ENCODE measurements at places on chromosomes 1 and 21. TPM values are rescaled to one million over a fixed set of nuclear protein-coding genes. Genes with fewer than 3 reads are reported as not detected.

DNA sequence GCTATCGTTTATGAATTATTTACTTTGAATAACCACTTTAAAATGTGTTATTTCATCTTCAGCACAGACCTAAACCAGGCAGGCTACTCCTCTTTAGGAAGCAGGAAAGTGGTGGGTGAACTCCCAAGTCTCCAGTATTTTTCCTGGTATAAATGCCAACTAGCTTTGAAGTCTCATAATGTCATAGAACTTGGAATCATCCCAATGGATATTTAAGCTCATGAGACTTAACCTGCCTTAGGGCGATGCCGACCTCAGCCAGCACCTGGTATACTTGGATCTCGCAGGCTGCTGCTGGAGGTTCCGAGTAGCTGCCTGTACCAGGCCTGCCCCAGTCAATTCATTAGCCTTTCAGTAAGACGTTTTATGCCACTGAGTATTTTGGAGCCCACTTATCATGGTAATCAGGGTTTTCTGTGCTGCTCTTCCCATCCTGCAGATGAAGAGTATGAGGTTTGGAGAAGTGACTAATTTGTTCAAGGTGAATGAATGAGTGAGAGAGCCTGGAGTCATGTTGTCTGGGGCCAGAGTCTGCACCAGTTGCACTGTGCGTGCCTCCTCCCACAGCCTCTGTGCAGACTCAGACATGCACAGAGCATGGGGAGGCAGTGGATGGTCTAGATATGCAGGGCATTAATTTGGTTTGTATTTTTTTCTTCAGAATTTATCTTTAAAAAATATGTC, 34.9 kb downstream of the VANGL1 start:
- DNase-seq: no peak

- no peak for DNase-seq
Observed at GRCh38 chr1:6258675-6259074, 2.2 kb downstream of the GPR153 start.

DNA sequence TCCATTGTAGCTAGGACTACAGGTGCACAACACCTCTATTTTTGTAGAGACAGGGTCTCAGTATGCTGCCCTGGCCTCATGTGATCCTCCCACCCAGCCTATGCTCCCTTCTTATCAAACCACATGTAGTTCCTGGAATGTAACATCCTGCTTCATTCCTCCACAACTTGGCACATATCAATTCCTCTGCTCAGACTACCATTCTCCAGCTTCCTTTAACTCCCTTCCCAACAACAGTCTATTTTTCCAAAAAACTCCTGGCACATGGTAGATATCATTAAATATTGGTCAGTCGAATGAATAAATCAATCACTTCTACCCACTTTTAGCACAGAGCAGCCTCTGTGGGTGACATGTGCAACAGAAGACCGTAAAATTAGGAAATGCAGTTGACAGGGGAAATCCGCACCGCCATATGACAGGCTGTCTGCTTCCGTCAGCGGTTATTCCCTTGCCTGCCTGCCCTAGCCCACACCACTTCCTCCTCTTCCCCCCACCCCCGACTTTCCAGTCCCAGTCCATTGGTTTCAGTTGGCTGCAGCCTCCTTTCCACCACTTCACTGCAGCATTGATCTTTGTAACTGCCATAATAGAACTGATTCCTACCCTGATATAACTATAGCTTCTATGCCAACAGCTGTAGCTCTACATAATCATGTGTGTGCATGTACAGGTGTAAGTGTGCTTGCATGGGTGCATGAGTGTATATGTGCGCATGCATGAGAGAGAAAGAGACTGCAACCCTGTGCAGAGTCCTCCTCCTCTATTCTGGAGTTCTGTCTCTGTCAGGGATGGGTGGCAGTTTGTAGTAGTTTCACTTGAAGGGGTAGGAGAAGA, 6.8 kb upstream of the AKR1A1 start:
- DNase-seq: peak; percentile 89

- peak; percentile 55 for DNase-seq
Observed at GRCh38 chr1:218498056-218498938, 153.2 kb downstream of the TGFB2 start.

The CERS2 gene
- total RNA-seq: 155 TPM

The ZNF687 gene
- 17.9 TPM for total RNA-seq

The PCP4 gene
- not detected for total RNA-seq

Measured in endothelial cell of umbilical vein (primary cell).